ENCODE measurements at places on chromosomes 3 and 15. TPM values are rescaled to one million over a fixed set of nuclear protein-coding genes. Genes with fewer than 3 reads are reported as not detected.

GPR149 gene
- not detected for total RNA-seq

ARNT2 gene
- not detected for total RNA-seq

RBP2 gene
- not detected for total RNA-seq

KBTBD13 gene
- total RNA-seq = not detected

PLOD2 gene
- total RNA-seq = not detected

TSPAN3 gene
- total RNA-seq = 205 TPM

SCN11A gene
- 0.07 TPM for total RNA-seq

CACNA1D gene
- not detected for total RNA-seq

WDR48 gene
- 23.7 TPM for total RNA-seq

CATSPER2 gene
- total RNA-seq = 5.1 TPM

- no peak for DNase-seq
Observed at GRCh38 chr3:30082652-30083051, 523.7 kb upstream of the TGFBR2 start.

DNA sequence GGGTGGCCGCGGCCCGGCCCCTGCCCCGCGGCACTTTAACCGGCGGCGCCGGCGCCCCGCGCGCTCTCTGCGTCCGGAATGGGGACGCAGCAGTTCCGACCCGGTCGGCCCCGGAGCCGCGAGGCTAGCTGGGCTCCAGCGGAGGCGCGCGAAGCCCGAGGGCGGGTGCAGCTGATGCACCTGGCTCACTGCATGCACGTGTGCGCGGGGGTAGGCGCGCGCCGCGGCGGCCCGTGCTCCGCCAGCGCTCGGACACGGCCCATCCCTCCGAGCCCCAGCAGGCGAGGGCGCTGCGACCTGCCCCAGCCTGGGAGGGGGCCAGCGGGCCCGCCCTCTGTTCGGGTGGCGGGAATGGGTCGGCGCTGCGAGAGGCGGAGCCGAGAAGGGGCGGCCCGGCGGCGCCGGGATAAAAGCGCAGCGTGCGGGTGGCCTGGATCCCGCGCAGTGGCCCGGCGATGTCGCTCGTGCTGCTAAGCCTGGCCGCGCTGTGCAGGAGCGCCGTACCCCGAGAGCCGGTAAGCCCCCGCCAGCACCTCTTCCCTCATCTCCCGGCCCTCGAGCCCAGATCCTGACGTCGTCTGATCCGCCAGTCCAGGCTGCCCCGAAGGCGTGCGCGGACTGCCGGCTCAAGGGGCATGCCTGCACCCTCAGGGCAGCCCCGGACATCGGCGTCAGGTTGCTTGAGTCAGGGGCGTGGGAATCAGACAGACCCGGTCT is at the start of the genes CHDH and IL17RB:
Gene CHDH (minus strand): TSS at position 286 of the 717 bp plus-strand sequence. CDS start 22,411 bp downstream, outside the sequence.
Gene IL17RB (plus strand): TSS at position 435 of the 717 bp plus-strand sequence. CDS start 21 bp downstream, at position 456.
- DNase-seq = no peak

DNA sequence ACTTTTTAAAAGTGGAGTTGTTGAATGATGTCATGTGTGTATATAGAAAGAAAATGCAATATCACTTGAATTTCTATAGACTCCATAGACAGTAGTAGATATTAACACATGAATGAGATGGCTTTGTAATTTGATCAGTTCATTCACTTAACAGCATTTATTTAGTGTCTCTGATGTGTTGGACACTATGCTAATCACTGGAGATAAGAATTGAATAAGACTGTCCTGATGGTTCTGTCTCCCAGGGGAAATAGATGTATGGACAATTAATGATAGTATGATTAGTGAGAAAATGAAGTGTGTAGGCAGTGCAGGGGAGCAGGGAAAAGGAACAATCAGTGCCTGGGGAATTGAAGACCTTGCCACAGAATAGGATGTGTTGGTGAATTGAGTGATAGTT is 72.9 kb downstream of the RIOX2 start:
- DNase-seq = no peak

- no peak for DNase-seq
Observed at GRCh38 chr15:86645925-86646500, 566.3 kb downstream of the AGBL1 start.

- peak; percentile 59 for DNase-seq
Observed at GRCh38 chr15:81296673-81297072, 27.3 kb downstream of the STARD5 start.

DNA sequence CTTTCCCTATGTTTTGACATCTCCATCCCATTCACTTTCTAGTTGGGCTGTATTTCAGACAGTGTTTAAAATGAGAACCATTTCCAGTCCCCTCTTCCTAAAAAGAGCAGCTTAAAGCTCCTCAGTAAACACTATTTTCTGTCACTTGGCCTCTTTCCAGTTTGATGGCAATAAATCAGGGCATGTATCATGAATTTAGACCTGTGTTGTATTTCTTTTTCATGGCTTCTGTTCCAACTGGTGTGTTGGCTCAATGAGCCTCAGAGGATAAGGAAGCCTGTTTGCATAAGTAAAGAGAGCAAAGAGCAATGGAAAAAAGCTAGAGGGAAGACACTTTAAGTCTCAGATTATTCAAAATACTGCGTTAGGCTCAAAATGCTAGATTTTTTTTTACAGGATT is 7.2 kb downstream of the CCDC80 start:
- DNase-seq = no peak

DNA sequence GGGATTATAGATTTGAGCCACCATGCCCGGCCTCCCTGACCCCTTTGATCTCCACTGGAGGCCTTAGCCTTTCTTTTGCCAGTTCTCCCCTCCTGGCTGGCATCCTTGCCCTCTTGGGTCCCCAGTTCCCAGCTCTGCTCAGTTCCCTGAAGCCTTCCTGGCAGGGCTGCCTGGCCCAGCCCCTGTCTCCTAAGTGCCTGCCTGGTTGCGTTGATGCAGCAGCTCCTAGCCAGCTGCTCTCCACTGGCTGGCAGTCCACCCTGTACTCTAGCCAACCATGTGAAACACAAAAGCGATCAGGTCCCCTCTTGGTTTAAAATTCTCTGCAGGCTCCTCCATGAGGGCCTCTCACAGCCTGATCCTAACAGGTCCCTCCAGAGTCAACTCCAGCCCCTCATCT is 184.7 kb downstream of the RAB11A start:
- DNase-seq = no peak

- DNase-seq = no peak
Observed at GRCh38 chr15:53297828-53298227, 461.6 kb downstream of the WDR72 start.

GRCh38 chr3:9595877-9596276 is 42.3 kb upstream of the LHFPL4 start:
- no peak for DNase-seq

- no peak for DNase-seq
Observed at GRCh38 chr15:50350621-50351020, 4.4 kb downstream of the GABPB1 start.

- no peak for DNase-seq
Observed at GRCh38 chr3:58009749-58010535, 1.7 kb downstream of the FLNB start.

- no peak for DNase-seq
Observed at GRCh38 chr3:15171096-15171495, 35.0 kb upstream of the CAPN7 start.

DNA sequence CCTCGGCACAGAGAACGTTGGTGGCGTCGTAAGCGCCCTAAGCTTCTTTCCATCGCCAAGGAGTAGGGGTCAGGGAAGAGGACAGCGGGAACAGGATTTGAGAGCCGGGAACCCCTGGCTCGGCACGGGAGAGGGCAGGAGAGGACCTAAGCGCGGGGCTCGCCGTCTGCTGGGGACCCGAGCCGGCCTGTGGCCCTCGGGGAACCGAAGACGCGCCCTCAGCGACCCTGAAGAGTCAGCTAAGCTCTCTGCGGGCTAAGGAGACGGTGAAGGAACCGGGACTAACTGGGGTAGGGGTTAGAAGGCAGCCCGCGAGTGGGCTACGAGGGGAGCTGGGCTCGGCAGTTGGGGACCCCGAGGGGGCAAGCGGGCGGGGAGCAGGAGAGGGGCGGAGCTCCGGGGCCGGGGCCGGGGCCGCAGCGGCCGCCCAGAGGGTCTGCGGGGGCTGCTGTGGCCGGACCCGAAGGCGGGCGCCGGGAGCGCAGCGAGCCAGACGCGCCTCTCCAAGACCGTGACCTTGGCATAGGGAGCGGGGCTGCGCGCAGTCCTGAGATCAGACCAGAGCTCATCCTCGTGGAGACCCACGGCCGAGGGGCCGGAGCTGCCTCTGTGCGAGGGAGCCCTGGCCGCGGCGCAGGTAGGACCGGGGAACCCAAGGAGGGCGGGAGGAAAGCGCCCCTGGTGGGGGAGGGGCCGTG is 574 bp downstream of the CASR start:
- no peak for DNase-seq
